CD8-positive, alpha-beta T cell (primary cell): ENCODE measurements at places on chromosomes 3 and 15.

- no peak for DNase-seq
Measured at GRCh38 chr3:94106268-94106667, 43.4 kb downstream of the NSUN3 start.

DNA sequence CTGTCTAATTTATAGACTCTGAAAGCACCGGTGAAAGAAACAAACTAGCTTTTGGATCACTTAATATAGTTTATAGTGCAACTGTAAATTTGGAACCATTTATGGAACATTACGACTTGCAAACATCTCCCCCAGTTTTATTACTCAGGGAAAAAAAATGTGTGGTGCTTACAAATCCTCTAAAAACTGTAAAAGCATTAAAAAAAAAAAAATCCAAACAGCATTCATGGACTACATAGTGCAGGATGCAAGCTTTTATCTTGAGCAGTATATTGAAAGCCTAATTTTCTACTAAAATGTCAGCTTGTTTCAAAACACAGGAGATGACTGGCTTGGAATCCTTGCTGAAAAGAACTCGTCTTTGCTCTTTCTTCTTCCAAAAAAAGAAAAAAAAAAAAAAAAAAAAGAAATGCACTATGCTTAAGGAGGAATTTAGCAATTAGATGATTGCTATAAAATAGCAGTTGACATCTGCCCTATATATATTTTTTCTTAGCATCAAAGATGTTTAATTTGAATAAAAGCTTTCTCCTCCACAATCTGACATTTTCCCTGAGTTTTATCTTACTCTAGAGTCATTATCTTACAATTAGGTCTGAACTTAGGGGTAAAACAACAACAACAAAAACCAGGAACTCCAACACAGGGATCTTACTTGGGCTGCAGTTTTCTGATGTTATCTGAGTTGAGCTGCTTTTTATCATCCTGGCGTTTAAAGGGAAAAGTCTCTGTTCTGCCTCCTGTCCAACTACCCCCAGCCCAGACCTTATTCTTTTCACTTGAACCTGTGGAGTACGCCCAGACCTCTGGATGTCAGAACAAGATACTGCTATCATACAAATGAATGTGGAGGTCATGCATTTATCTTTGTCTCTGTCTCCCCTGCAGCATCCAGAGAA, 62.6 kb upstream of the PDZRN3 start:
- no peak for DNase-seq

DNA sequence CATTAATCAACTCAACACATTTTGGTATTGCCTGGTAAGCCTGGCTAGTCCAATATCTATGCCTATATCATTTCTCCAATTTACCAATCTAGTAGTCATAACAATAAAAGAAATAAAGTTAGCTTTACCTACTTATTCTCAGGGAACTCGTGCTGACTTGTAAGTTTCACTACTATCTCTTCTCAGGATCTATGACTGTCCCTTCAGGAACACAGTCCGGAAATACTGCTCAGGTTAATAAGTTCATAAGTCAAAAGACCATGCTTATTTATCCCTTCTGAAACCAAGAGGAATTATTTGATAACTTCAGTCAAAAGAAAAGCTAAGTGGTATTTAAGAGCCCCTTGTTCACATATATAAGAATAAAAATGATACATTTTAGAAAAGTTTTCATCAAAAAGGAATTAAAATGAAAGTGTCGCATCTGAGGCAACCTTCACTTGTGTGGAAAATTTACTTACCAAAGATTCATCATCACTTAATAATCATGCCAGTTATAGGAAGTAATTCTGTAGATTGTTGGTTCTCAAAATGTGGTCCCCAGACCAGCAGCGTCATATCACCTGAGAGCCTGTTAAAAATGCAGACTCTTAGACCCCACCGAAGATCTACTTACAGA, 15.5 kb upstream of the THRB start:
- DNase-seq, result no peak

DNA sequence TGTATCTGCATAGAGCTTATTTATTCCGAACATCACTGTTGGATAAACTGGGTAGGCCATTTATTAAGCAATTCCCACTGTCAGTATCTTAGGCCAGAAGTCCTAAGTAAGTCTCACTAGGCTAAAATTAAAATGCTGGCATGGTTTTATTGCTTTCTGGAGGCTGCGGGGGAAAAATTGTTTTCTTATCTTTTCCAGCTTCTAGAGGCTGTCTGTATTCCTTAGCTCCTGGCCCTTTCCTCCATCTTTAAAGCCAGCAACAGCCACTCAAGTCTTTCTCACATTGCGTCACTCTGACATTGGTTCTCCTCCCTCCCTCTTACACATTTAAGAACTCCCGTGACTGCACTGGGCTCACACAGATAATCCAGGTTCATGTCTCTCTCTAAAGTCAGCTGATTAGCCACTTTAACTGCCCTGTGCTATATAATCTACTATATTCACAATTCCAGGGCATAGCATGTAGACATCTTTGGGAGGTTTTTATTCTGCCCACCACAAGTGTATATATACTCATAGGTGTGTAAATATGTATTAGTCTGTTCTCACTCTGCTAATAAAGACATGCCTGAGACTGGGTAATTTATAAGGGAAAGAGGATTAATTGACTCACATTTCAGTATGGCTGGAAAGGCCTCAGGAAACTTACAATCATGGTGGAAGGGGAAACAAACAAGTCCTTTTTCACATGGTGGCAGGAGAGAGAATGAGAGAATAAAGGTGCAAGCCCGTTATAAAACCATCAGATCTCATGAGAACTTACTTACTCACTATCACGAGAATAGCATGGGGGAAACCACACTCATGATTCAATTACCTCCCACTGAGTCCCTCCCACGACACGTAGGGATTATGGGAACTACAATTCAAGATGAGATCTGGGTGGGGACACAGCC, 113.5 kb upstream of the SLC7A14 start:
- no peak for DNase-seq

DNA sequence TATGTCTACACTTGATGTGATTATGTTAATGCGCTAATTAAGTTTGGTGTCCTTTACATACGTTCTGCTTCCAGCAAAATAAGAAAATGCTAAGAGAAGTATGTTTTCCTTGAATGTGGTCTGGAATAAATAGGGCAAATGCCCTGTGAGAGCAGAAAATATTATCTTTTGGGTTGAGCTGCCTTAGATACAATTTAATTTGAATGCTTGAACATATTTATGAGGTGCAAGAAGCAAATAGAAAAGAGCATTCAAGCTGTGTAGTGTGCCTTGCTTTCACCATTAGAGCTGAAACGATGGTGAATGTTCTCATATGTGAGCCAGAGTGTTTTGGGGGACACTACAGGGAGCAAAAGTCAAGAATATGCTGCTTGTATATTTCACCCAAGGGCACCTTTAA, 15.9 kb upstream of the ARNT2 start:
- no peak for DNase-seq

DNA sequence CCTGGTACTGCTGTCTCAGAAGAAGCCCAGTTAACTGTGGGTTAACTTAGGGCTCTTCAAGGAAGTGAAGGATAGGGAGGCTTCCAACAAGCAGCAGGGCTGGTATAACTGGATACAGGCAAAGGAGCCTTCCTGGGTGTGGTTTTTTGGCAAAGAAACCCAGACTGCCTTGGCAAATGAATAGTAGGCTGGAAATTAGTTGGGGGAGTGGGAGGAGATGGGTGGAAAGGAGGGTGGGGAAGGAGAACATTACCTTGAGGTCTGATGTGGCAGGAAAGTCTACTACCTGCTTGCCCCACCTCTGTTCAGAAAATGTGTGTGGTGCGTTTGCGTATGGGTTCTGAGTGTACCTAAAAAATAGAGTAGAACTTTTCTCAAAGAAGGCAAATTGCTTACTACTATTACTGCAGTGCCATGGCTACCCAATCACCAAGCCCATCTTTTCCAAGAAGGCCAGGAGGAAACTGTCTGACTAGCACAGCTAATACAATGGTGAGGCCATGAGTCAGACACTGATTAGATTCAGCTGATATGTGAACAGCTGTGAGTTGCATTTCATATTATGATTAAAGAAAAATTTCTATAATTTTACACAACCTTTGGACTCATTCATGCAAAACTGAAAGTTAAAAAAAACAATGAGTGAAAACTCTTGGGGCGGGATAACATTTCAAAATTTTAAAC, 55.2 kb downstream of the SPTSSB start:
- DNase-seq, result no peak

DNA sequence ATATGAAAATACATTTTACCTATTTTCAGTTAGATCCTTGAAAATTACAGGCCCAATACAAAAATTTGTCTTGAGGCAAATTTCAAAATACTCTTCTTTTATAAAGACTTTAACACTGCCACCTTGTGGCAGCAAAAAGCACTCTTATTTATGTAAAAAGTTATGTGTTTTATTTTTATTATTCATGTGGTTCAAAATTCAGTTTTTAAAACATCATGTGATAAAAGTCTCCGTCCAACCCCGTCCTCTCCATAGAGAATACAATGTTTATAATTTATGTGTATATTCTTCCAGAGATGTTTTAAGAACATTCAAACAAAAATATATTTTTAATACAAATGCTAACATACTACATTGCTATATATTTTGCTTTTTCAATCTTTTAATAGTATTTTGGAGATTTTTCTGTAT, 36.9 kb upstream of the TRIM59 start:
- DNase-seq, result no peak

DNA sequence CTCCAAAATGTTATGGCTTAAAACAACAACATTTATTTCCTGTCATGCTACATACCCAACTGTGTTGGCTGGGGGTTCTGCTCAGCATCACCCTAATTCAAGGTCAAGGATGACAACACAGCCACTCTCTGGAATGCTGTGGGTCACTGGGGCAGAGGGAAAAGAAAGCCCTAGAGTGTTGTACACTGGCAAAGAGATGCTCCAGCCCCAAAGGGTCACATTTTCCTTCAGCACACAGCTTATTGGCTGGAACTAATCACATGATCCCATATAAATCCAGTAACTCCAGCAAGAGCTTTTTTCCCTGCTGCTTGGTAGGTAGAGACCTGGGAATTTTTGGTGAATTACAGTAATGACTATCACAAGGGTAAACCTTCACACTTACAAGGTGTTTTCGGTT, 1041.4 kb downstream of the NTRK3 start:
- no peak for DNase-seq

GRCh38 chr3:67377299-67377698, 277.1 kb downstream of the SUCLG2 start:
- no peak for DNase-seq

GRCh38 chr15:70867911-70868467, 14.0 kb upstream of the LARP6 start:
- no peak for DNase-seq
